B cell (primary cell): ENCODE measurements at places on chromosomes 4 and X.
A peak's percentile ranks its signal among the peaks of the same experiment; 100 is the strongest.

DNA sequence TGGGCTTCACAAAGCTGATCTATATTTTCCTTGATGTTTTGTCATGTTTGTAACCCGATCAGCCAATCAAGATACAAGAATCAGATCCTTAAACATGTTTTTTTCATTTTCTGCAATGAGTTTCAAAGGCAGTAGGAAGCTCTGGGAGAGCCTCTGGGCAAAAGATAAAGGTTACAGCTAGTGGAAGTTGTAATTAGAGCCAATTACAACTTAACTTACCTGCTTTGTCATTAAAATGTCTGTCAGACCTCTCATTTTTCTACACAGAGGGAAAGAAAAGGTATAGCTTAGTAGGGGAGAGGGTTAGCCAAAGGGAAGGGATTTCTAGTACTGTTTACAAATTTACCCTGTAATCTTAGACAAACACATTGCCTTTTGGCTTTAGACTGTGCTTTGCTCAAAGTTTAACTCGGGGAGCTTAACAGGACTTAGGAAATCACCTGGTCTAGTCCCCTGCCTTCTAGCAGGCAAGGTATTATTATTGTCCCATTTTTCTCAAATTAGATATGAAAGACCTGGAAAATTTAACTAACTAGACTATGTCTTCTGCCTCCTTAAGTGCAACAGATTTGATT is 55.8 kb downstream of the FGF16 start:
- no peak for DNase-seq

DNA sequence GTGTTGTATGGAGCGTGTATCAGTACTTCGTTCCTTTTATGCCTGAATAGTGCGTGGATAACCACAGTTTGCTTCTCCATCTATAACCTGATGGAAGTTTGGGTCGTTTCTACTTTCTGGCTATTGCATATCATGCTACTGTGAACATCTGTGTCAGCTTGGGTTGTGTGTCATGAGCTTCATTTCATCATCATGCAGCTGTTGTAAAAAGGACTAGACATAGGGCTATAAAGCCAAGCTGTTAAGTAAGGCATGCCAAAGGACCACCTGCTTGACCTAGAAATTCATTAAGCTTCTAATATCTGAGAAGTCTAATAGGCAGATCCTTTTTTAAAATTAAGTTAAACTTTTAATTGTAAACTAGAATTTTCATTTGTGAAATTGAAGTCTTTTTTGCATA is 18.4 kb downstream of the SMS start:
- no peak for DNase-seq

- DNase-seq: no peak
Observed at GRCh38 chrX:49310371-49310770, 6.9 kb downstream of the GAGE10 start.

- DNase-seq: no peak
Observed at GRCh38 chrX:113551919-113552318, 711.3 kb upstream of the AMOT start.

GRCh38 chr4:83250687-83251446 is 33.7 kb downstream of the COQ2 start:
- no peak for DNase-seq

DNA sequence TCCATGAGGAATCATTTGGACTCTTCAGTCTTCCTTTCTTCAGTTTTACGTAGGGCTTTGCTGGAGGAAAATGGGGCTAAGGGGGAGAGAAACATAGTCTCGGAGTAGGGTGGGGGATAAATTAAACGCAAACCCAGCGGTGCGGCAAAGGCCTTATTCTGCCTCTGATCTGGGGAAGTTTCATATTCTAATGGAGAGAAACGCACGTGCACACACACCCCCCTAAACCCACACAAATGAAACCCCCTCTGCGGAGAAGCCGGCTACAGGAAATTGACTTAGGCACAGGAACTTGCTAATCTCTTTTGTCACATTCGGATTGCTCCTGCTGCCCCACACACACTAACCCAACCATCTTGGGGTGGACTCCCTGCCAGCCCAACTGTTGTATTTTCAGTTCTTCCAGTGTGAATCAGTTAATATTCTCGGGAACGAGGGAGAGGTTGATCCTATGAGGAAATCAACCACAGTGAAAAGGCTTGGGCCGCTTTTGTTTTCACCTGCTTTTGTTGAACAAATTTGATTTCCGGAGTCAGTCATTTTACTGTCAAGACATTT is at the start of gene RHOH:
RHOH (plus strand) TSS at position 308 of the 558 bp plus-strand sequence. CDS start 46,356 bp downstream, outside the sequence.
- peak; percentile 91 for DNase-seq

DNA sequence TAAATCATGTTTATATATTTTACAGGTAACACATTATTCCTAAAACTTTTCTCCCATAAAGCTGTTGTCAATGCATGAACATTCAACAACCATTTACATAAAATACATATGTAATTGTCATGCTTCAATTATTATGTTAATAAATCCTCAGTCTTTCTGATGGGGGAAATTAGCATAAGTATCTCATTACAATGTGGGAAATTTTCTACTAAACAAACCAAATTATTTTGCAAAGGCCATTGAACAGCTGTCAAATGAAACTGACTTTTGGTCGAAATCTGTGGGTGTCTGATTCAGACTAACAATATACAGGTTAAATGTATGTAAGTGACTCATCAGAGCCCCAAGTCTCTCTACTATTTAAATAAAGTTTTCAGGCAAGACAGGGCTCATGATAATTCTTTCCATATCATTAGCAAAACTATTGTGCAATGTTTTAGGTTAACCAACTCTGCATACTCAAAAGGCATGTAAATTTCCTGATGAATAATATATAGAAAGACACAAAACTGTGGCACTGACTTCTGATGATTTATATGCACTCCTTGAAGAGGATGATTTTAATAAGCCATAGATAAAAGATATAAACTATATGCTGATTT is 795.3 kb upstream of the AADAT start:
- no peak for DNase-seq

GRCh38 chrX:25650216-25650820 is 487.8 kb upstream of the MAGEB18 start:
- DNase-seq: no peak

DNA sequence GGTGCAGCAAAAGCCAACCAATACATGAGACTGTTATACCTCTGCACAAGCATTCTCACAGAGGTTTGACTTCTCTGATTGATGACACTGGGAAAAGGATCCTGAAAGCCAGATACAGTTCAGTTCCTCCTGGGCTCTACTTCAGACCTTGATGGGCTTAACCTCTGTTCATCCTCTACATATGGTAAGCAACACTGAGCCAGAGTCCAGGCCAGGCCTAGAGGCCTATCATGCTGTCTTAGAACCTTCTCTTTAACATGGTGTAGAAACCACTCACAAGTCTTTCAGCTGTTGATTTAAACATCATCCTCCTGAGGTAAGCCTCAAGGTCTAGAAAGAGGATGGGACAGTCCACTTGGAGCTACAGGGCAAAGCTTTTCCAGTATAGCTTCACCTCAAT is 9.2 kb downstream of the MAD2L1 start:
- DNase-seq: no peak

GRCh38 chr4:7968262-7968896 is 28.7 kb upstream of the AFAP1 start:
- no peak for DNase-seq

DNA sequence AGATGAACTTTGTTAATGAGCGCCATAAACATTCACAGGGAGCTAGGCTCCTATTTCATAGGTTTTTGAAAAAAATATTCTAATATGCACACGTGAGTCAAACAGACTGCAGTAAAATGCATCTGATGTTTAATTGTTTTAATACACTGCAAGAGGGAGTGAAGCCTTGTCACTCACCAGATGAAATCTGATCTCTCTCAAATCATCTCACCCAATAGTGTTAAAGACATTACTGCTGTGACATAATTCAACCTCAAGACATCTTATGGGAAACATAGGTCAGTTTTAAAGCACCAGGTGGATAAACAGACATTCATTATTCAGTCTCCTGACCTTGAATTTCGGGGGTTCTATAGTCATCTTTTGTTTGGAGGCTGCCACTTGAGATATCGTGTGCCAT is 148.3 kb downstream of the MAML3 start:
- no peak for DNase-seq

DNA sequence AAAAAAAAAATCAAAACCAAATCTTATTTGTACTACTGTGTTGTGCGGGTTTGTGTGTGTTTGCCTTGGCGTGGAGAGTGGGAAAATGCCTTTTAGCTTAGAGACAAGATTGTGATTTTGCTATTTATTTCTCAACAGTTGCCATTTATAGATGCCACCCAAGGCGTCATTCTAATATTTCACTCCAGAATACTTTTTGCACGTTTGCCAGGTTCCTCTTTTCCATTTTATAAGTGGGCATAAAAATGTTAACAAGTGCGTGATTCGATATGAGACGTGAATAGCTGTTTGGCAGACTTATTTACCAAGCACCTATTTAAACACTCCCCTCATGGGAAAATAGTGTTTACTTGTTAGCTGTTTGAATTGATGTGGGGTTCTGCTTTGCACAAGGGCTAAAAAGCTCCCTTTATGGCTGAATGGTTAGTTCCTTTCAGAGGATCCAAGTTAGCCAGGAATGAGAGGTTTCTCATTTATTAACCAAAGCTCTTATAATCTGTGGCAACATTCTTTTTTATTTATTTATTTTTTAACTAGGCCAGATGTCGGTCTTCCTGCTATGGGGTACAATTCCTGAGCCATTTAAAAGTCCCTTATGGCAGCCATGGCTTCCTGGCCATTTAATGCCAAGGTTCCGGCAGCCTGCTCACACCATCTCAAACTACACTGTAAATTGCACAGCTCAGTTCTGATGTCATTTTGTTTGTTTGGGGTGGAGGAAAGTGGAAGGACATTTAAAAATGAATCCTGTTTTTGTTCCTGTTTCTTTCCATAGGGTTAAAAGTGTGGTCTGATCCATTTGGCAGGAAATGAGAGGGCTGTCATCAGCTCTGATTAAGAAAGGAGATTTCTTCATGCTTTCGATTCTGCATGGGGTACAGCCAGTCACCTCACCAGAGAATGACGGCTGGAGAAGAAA is 14.6 kb downstream of the SMIM20 start:
- DNase-seq: no peak

DNA sequence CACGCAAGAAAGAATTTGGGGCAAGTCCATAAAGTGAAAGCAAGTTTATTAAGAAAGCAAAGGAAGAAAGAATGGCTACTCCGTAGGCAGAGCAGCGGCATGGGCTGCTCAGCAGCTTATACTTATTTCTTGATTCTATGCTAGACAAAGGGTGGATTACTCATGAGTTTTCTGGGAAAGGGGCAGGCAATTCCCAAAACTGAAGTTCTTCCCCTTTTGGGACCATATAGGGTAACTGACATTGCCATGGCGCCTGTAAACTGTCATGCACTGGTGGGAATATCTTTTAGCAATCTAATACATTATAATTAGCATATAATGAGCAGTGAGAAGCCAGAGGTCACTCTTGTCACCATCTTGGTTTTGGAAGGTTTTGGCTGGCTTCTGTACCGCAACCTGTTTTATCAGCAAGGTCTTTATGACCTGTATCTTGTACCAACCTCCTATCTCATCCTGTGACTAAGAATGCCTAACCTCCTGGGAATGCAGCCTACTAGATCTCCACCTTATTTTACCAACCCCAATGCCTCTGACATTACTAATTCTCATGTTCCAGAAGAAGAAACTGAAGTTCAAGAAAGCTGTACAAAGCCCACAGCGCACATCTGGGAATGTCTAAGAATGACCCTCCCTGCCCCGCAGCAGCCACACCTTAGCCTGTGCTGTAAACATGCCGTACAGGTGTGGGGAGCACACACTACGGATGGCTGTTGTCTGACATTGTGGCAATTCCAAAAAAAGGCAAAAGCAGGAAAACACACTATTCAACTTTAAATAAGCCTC is 18.6 kb downstream of the RXFP1 start:
- no peak for DNase-seq

GRCh38 chr4:163482190-163482589 is 8.6 kb upstream of the TKTL2 start:
- DNase-seq: peak; percentile 66

- no peak for DNase-seq
Observed at GRCh38 chrX:1031521-1032430, 180.7 kb downstream of the CRLF2 start.

DNA sequence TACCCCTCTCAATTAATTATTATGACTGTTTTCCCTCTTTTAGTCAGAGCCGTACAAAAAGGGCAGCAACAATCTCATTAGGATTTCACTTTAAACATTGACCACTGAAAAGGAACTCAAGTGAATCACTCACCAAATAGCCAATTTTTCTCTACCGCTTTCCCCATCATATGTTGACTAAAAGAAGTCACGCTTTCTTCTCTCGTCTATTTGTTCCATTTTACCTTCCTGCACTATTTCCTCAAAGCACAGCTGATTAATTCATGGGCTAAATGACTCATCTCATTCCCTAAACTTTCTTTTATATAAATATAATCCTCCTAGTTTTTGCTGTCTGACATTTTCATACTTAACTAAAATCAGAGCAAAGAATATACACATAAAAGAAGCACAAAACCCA is 8.2 kb downstream of the MID1 start:
- DNase-seq: no peak

- no peak for DNase-seq
Observed at GRCh38 chr4:71604785-71605184, 179.1 kb downstream of the GC start.

DNA sequence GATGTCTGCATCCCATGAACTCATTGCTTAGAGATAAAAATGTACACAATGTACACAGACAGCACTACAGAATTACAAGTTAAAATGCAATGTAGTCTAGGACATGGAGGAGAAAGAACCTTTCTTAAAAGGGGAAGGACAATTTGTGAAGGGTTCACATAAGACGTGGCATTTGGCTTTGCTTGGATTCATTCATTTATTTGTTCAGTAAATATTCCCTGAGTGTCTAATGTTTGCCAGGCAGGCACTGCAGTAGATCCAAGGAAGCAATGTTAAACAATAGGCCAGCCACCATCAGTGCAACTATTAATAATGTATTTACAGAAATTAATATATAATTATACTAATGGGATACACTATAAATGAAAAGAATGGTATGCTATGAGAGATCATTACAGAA is 94.4 kb downstream of the GRIA2 start:
- DNase-seq: no peak

- no peak for DNase-seq
Observed at GRCh38 chr4:106034220-106034619, 138.9 kb downstream of the NPNT start.

DNA sequence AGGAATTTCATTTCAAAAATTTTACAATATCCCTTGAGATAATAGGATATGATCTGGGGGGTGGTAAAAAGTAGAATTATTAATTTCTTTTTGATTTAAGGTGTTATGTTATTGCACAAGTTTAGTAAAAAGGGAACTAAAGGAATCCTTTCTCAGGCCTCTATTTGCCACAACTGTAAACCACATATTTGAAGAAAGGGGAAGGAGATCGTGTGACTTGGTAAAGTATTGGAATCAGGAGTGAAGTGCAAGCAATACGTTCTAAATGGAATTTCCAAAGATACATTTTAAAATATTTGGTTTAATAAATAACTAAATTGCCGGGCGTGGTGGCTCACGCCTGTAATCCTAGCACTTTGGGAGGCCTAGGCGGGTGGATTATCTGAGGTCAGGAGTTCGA is 35.3 kb upstream of the SCRG1 start:
- no peak for DNase-seq

- no peak for DNase-seq
Observed at GRCh38 chrX:18034945-18035344, 173.8 kb upstream of the RAI2 start.
